COR-L47 (cell line): ENCODE measurements at places on chromosomes 4 and X.
A peak's percentile ranks its signal among the peaks of the same experiment; 100 is the strongest.

- DNase-seq = no peak
Observed at GRCh38 chrX:131270080-131270479, 19.0 kb downstream of the IGSF1 start.

DNA sequence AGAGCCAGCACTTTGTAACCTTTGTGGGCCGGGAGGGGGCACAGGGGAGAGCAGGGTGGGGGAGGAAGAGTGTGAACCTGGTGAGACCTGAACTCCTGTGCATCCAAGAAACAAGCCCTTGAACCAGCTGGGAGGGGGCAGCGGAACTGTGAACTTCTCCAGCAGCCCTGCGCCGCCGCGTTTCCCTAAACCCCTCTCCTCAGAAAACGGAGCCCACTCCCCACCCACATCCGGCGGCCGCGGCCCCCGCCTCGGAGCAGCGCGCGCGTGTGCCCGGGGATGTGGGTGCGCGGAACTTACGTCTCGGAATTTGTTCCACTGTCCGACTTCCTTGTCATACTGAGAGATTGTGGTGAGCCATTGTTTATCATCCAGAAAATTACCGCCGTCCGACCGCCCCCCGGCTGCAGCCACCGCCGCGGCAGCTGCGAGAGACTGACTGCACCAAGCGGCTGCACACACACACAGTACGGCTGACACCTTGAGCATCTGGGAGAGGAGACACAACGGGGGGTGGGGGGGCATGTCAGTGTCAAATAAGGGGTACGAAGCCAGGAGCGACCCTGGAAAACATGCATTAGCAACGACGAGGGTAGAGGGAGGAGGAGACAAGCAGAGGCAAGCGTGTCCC lies 494 bp downstream of the SPOCK3 start:
- peak; percentile 21 for DNase-seq

- no peak for DNase-seq
Observed at GRCh38 chr4:189870511-189871234, 70.0 kb upstream of the FRG1 start.

DNA sequence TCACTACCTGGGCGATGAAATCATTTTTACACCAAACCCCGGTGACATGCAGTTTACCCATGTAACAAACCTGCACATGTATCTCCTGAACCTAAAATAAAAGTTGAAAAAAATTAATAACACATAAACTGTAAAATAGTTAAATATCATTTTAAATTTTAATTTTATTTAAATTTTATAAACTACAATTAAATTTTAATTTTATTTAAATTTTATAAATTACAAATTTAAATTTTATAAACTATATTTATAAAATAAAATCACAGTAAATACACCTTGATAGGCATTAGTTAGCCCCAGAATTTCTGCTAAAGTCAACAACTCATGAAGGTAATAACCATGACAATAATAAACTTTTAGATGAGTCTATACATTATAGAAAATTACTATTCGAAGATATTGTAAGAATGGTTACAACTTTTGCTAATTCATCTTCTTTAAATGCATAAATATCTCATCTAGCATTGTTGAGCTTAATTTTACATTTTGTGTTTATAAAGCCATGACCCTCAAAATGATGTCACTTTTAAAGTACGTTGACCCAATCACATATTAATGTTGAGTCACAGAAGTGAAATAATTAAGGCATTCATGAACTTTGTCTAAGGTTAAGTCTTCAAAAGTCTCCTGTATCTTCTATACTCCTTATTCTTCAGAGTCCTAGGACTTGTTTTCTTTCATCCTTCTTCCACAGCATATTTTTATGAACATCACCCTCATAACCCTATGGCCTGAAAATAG lies 755.8 kb upstream of the LCORL start:
- no peak for DNase-seq

DNA sequence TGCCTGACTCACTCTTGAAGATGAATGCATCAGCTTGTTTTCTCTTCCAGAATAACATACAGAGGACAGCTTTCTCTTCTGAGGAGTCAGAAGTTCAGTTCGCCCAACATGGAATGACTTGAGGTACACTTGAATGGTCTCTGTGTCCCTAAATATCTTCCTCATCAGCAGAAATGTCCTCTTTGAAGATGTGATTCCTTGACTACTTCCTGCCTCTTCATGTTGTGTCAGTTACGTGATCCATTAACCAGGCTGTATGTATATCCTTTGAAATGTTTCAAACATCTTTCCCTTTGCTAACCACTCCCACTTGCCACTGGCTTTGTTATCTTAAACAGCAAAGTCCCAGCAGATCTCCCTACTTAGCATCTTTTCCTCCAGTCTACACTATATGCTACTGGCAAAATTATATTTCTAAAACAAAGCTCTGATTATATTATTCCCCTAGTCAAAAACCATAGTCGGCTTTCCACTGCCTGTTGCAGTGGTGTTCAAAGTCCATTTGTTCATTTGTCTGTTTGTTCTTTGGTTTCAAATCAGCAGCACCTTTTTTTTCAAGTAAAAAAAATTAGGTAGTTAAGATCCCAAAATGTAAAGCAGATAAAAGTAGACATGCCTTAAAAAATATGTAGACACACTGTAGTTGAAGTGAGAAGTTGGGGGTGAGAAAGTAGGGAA lies 82.1 kb upstream of the PAK3 start:
- no peak for DNase-seq

DNA sequence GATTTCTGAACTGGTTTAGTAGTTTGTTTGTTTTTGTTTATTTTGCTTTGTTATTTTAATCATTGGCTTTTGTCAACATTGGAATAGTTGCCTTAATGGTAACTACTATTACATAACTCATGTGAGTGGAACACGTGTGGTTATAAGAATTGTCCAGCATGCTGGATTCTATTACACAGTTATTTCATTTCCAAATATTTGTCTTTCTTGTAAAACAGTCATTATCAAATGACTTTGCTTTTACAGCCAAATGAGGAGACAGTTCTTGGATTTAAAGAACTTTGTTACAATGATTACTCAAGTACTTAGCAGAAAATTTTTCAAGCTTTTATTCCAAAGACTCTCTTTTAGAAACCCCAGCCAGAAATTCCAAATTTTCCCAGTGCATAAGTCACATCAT lies 516.1 kb upstream of the MAGEB2 start:
- no peak for DNase-seq

- no peak for DNase-seq
Observed at GRCh38 chrX:19513383-19513782, 1.9 kb downstream of the MAP3K15 start.

DNA sequence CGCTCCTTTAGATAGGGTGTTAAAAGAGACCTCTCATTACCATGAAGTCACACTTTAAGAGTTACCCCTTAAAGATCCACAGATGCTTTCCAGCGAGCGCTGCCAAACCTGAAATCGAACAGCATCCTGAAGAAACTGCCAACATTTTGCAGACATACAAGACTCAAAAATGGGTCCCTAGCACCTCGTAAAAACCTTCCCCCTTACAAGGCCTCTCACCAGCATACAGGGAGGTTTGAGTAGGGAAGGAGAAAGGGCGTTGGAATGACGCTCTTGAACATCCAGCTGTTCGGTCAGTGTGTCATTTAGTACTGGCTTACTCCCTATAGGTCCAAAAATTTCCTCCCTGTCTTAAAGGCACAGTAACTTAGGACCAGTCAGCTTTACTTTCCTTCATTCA lies 45.3 kb upstream of the PGRMC1 start:
- no peak for DNase-seq

- no peak for DNase-seq
Observed at GRCh38 chr4:162221148-162221547, 57.3 kb upstream of the FSTL5 start.

DNA sequence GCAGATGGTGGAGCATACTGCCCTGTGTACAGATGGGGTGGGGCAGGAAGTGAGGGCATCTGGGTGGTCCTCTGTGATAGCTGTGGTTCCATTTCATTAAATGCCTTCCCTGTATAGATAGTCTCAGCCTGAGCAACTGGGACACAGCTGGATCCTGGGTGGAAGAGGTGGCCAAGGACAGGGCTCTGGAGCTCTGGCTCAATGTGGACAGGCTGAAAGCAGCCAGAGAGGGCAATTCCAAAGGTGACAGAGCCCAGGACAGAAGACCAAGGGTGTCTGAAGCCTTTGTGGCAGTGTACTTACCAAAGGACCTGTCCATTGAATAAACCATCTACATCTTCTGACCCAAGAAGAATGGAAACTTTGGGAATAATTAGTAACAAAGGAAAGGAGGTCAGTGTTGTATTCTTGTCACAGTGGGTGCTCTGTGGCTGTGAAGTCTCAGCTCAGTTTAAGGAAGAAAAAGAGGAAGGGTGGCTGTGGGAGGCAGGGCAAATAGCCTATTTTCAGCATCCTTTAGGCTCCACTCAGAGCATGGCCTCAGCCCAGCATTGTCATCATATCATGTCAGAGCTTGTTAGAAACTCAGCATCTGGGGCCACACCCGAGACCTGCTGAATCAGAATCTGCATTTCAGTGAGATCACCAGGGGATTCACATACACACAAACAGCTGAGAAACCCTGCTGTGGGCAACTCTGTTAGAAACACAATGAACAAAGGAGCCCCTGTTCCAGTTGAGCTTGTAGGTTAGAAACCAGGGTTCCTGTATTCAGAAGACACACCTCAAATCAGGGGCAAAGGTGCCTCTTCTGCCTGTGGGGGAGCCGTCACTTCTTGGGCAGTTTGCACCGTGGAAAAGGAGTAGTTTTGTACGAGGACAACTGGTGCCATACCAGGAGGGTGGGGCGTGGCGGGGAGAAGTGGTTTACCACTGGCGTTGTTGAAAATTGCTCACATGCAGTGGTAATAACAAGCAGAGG lies 168.6 kb downstream of the PTTG2 start:
- DNase-seq = peak; percentile 62

DNA sequence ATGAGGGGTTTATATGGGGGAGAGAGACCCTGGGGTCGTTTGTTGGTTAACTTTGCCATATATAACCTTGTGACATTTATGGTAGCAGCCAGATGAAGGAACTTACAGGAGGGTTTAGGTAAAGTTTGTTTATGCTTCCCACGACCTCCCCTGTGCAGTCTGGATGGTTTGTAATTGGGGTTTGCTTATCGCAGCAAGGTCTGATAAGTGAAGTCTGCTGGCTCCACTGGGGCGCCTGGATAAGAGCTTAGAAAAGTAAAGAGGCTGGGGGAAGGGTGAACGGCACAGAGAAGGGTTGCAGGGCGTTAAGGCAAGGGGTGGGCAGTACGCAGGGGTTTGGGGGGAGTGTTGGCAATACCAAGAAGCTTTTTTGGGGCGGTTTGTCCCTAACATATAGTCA lies 98.7 kb downstream of the KDM6A start:
- no peak for DNase-seq

- no peak for DNase-seq
Observed at GRCh38 chrX:23904096-23904495, 3.6 kb downstream of the APOO start.

DNA sequence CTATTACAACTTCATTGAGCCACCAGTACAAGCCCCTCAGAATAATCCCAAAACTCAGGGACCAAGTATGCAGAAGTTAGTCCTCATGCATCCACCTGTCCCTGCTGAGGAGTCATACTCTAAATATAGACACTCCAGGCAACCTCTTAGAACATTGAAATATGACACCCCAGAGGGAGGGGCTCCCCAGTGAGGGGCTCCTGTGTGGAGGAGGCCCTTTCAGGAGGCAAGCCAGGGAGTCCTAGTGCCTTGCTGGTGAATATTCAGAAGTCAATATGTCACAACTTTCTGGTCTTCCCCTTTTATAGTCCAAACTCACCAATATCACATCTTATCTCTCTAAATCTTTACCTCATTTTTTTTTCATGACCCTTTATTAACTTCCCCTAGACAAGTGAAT lies 1.6 kb upstream of the ARMCX6 start:
- DNase-seq = peak; percentile 13

- no peak for DNase-seq
Observed at GRCh38 chrX:133786382-133786781, 199.0 kb downstream of the GPC3 start.

DNA sequence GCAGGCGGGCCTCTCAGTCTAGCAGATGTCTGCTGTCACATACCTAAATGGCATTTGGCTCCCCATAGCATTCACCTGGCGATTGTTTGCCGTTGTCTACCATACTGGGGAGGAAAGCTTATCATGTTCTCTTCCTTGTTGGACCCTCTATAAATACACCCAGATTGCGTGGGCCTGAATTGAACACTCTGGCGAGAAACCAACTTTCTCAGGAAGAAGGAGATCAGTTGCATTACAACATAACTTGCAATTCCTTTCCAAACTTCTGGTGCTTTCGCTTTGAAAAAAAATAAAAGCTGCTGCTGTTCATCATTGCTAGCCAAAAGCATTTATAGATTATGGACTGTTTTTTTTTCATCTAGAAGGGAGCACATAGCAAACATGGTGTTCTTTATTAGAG lies 230.0 kb upstream of the GPC4 start:
- no peak for DNase-seq

DNA sequence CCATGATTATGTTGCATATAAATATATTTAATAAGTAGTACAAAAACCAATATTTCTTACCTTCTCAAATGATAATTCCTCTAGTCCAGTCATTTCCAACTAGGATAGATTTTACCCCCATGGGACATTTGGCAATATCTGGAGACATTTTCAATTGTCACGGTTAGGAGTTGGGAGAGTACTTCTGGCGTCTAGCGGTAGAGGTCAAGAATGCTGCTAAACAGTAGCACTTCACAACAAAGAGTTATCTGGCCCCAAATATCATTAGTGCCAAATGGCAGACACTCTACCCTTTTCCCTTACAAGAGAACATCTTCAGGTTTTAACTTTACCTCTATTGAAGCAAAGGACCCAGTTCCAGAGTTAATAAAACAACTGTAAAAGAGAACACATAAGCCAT lies 168.1 kb downstream of the FAT4 start:
- DNase-seq = no peak

DNA sequence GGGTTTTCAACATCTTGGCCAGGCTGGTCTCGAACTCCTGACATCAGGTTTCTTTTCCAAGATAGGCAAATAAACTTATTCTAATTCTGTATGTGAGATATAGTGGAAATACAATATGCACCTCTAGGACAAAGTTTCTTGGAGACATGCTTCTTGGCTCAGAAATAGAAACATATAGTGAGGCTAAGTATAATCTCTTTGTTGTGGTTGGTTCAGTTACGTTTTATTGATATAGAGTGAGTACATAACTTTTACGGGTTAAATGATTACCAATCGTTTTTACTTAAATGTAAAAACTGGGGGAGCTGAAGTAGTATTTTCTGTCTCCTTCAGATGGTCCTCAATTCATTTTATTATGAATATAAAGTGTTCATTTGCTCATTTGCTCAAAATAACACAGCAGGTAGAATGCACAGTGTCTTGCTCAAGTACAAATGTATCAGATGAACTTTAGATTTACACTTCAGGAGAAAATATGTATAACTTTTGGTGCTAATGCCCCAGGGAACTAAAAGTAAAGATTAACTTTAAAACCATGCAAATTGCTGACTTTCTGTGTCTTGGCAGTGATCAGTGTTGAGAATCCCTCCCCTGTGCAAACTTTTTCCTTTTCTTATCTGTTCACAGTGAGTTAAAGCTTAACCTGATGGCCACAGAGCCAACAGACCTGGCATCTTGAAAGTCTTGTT lies 77.6 kb downstream of the AFF1 start:
- no peak for DNase-seq

GRCh38 chr4:36078319-36078718 lies 166.0 kb downstream of the ARAP2 start:
- DNase-seq = no peak

- DNase-seq = no peak
Observed at GRCh38 chr4:20026456-20026855, 225.2 kb upstream of the SLIT2 start.

- no peak for DNase-seq
Observed at GRCh38 chr4:129468624-129469023, 372.7 kb downstream of the C4orf33 start.

- DNase-seq = no peak
Observed at GRCh38 chrX:132743086-132743485, 215.3 kb downstream of the HS6ST2 start.
